Cerebellum (tissue), 4 donors: ENCODE measurements at places on chromosomes 7 and 10.

DNA sequence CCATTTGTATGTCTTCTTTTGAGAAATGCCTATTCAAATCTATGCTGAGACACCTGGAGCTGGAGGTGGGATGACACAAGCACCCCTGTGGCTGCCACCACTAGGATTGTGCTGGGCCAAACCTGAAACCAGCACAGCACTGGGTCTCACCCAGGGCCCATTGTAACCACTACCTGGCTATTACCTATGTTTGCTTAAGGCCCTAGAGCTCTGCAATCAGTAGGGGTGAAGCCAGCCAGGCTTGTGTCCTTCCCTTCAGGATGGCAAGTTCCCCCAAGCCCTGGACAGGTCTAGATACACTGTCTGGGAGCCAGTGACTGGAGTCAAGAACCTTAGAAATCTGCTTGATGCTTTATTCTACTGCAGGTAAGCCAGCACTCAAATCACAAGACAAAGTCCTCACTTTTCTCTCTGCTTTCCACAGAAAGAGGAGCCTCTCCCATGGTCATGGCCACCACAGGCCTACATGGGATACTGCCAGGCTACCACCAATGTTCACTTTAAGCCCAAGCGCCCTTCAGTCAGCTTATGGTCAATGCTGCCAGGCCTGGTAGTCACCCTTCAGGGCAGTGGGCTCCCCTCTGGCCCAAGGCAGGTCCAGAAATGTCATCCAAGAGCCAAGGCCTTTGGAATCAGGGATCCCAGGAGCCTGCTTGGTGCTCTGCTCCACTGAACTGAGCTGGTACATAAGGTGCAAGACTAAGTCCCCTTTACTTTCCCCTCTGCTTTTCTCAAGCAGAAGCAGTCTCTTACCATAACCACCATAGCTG lies 105.3 kb downstream of the BMS1 start:
- DNase-seq, result no peak

DNA sequence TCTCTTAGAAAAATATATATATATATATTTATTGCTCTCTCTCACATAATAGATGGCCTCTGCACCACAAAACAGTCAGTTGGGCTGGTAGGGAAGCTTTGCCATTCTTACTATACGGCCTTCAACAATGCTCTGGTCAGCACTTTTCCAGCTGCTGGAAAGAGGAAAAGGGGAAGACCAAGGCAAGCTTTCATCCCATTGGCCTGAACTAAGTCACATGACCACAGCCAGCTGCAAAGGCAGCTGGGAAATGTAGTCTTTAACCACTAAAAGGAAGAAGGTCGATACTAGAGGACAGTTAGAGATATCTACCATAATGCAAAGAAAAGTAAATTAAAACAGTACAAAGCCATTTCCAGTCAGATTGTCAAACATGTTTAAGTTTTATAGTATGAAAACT lies 58.4 kb upstream of the MACROH2A2 start:
- peak; percentile 7 for DNase-seq

- no peak for DNase-seq
These were observed 54.9 kb upstream of the TMEM273 start for GRCh38 chr10:49243139-49243538.

DNA sequence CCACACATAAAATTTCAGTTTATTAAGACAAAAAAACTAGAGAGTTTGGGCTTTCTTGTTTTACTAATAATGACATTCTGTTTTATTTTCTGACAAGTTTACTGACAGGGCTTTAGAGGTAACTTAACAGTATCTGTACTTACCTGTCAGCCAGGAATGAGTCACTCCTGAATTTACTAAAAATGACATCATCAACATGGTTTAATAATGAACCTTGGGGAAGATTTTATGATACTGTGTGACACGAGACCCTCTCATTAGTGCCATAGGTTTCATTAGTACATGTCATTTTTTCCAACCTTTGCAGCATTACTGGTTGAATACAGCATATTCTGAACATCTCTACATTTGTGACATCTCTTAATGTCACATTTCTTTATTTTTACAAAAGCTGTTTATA lies 131.1 kb downstream of the KCND2 start:
- no peak for DNase-seq

GRCh38 chr7:47253650-47254080 lies 328.2 kb downstream of the TNS3 start:
- peak; percentile 41 for DNase-seq

DNA sequence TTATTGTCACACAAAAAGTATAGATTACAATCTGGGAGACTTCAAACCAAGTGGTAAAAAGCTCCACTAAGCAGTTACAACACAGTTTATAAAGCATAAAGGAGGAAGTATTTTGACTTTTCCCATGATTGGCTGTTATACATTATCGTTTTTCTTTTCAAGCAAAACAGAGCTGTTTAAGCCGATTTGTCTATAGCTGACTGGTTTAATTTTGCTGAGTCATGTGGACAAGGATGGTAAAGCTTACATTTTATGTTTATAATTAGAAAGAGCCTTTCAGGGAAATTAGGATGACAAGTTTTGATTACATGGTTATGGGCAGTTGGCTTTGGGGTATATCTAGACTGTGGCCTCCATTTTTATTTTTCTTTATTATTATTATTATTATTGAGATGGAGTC lies 152.5 kb upstream of the STK17A start:
- DNase-seq, result no peak

DNA sequence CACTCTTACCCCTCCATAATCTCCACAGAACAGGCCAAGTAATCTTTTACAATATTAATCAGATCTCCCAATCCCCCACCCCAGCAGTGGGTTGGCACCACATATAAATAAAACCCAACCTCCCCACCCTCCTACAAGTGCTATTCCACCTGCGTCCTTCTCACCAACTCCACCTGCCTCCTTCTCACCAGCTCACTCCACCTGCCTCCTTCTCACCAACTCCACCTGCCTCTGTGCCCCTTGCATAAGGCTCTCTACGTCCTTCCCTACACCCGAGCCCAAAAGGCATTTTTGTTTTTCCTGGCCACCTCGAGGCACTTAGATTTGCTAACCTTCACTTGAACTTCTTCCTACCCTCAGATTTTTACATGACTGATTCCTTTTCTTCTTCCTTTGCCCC lies 89.7 kb downstream of the ATE1 start:
- no peak for DNase-seq

DNA sequence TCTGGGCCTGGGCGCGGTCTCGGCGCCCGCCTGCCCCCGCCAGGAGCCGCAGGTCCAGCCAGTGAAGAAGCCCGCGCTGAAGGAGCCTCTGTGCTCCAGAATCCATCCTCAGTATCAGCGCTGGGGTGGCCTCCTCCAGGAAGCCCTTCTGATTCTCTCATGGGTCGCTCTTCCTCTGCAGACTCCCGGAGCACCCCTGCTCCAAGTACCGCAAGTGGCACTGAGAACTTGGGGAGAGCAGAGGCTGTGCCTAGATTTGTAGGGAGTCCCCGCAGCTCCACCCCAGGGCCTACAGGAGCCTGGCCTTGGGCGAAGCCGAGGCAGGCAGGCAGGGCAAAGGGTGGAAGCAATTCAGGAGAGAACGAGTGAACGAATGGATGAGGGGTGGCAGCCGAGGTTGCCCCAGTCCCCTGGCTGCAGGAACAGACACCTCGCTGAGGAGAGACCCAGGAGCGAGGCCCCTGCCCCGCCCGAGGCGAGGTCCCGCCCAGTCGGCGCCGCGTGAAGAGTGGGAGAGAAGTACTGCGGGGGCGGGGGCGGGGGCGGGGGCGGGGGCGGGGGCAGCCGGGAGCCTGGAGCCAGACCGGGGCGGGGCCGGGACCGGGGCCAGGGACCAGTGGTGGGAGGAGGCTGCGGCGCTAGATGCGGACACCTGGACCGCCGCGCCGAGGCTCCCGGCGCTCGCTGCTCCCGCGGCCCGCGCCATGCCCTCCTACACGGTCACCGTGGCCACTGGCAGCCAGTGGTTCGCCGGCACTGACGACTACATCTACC lies at the start of gene ALOX5:
TSS of gene ALOX5 (plus strand) at position 641 of the 774 bp plus-strand sequence. CDS start at position 705, 64 bp downstream.
- DNase-seq, result peak; percentile 68

- DNase-seq, result no peak
These were observed 6.4 kb upstream of the DYNC2I1 start for GRCh38 chr7:158849768-158850544.

DNA sequence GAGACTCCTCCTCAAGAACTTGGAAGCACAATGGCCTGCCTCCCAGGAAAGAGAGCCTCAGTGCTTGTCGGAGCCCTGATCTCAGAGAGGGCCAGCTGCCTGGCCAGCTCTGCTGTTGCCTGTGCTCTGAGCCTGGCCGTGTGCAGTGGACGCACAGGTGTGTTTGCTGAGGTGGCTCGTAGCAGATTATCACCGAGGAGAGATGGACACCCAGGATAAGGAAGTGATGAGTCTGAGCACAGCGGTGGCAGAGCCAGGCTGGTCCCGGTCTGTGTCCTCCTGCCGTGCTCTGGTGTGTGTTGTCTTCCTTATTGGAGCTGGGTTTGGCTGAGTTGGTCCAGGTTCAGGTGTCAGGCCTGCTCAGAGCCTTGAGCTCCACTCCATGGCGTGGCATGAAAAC lies 208.5 kb downstream of the EBF3 start:
- no peak for DNase-seq

- peak; percentile 21 for DNase-seq
These were observed 166.9 kb upstream of the SLC13A1 start for GRCh38 chr7:123366626-123367025.

DNA sequence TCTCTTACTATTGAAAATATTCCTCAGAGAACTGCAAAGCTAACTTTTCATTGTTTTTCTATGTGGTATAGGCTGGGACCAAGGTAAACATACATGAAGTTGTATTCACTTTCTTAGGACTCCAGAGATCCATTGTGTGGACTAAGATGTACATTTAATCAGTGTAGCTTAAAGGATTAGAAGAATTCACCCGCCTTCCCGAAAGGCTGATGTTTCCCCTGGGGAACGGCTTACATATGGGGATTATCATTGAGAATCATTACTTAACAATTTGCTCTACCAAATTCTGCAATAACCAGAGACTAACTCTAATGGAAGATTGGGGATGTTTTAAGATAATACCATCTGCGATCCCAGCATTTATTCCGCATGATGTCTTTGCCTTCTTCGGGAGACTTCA lies 257.1 kb upstream of the KIAA1217 start:
- DNase-seq, result no peak

GRCh38 chr7:50685135-50686065 lies 97.3 kb downstream of the GRB10 start:
- DNase-seq, result peak; percentile 44

- no peak for DNase-seq
These were observed 66.4 kb upstream of the PDCD4 start for GRCh38 chr10:110805292-110805691.

GRCh38 chr10:126104767-126105166 lies 208.4 kb downstream of the FANK1 start:
- DNase-seq, result no peak
